ENCODE measurements at places on chromosomes 11 and 22.

DNA sequence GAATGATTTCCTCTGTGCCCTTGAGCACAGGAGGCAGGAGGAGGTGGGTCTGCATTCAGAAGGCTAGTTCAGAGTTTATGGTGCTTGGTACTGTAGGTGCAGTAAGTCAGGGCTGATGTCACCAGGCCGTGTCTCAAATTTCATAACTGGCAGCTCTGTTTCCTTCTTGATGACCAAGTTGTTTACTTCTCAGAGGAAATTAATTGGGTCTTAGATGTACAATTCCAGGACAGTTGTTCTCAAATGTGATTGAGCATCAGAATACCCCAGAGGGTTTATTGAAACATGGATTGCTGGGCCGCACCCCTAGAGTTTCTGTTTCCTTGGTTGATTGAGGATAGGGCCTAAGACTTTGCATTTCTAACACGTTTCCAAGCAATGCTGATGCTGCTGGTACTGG lies 6.2 kb downstream of the AMOTL1 start:
- no peak for DNase-seq

GRCh38 chr11:3105791-3106735 lies 48.8 kb upstream of the CARS1 start:
- no peak for DNase-seq

- DNase-seq = no peak
Measured at GRCh38 chr11:10655227-10655626, 38.3 kb downstream of the IRAG1 start.

DNA sequence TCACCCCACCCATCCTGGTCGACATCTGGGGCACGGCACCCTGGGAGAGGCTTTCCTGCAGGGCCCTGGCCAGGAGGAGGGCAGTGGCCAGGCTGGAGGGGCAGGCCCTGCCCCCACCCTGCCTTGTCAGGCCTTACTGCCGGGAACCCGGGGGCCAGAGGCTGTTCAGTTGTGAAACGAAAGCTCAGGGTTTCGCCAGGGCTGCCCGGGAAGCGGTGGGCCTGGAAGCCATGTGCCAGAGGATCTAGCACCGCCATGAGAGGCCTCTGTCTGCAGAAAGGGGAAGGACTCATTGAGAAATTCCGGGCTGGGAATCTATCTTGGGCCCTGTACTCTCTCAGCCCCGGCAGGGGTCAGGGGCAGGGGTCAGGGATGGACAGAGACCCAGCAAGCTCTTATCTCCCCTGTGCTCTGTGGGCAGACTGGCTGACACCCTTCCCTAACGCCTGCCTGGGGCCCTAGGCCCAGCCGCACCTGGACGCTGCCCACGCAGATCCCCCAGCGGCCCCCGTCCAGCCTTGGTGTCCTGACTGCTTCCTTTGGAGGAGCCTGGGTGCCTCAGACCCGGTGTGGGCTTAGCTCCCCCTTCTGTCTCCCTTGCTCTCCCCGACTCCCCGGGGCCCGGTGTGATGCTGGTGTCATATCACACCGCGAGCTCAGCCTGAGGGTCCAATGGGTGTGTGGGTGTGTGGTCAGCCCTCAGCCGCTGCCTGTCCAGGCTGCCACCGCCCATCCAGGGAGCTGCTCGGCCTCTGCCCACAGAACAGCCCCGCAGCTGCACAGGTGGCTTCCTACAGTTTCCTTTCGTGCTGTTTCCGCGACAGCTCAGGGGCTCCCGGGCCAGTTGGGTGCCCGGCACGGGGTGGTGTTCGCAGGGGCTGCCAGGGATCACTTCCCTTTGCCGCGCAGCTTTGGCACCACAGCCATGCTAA lies 6.5 kb downstream of the PIM3 start:
- no peak for DNase-seq

DNA sequence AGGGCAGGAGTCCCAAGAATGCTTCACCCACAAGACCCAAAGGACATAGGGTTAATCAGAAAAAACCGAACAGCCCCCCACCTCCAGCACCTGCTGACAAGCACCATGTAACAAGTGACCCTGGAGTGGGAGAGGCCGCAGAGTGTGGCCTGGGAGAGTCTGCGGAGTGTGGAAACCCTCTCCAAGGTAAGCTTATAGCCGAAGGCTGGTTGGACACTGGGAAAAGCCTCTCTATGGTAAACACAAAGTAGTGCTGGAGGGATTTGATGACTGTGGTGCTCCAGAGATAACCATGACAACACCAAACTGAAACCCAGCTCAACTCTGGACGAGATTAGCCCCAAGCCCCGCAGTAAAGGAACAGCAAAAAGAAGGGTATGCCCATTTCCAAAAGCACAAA lies 19.2 kb downstream of the ASCL2 start:
- DNase-seq = no peak

GRCh38 chr11:24181395-24182047 lies 315.3 kb upstream of the LUZP2 start:
- no peak for DNase-seq
